Stimulated activated CD8-positive, alpha-beta memory T cell treated with anti-CD3 and anti-CD28 coated beads, Interleukin-4, amount 100 ng/mL, for 1 hour (primary cell): ENCODE measurements at places on chromosomes 2 and 18.

GRCh38 chr2:160338901-160339685, 139.0 kb upstream of the ITGB6 start:
- DNase-seq: no peak

DNA sequence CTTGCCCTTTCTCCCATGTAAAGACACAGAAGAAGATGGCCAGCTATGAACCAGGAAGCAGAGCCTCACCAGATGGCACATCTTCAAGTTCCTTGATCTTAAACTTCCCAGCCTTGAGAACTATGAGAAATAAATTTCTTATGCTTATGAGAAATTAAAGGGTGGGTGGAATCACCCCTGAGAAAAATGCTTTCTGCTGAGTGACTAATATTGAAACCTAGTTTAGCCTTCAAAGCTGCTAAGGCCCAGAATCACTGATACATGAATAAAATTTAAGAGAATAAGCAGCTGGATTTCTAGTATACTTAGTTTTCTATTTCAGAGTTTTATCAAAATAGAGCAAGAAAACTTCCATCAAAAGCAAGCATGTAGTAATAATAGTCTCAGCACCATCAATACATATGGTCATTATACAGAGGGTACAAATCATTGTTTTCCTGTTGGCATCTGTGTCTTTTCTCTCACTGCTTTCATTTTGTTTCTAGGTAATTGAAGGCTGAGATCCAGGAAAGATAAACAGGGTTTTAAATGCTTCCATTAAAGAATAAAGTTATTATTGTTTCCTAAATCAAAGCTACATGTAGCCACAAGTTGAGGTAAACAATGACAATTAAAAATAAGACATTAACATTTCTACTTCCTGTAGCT, 53.3 kb upstream of the COL5A2 start:
- no peak for DNase-seq

DNA sequence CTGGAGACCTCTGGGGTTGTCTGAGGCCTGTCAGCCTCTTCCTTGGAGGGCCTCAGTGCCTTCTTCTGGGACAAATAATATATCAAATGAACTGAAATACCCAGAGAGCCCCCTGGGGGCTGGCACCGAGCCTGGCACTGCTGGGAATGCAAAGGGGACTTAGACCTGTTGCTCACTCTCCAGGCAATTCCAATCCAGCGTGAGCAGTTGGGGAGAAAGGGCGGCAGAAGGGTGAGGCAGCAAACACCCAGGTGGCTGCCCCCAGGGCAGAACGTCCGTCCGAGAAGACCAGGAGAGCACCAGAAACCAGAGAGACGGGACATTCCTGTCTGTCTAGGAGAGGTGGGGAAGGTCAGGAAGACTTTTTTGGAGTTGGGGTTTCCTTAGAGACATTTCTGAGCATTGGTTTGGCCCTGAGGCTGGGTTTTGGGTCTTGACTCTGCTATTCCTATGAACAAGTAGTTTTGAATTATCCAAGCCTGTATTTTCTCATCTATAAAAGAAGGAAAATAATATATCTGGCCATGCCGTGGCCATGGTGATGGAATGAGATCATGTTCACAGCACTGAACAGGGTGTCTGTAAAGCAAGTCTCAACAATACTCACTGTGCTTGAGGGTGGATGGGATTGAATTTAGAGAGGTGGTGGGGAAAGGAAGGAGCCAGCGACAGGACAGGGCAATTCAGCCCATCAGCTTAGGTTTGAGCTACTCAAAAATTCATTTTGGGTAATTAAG, 44.3 kb upstream of the ZBTB7C start:
- DNase-seq: no peak

DNA sequence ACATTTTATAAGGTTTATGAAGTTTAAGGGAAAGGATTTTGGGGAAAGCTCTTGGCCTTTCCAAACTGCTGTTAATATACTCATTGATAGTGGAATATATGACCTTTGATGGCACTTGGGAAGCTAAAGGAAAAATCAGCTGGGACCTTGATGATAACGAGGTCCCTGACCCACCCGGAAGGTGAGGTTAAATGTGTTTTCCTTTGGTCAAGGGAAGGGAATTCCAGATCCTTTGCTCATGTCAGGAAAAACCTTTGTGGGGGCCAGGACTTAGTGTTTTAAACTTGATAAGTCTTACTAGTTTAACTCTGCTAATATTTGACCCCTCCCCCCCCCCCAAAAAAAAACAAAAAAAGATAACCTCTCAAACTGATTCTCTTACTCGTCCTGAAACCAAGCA, 50.7 kb downstream of the CRIM1 start:
- no peak for DNase-seq

DNA sequence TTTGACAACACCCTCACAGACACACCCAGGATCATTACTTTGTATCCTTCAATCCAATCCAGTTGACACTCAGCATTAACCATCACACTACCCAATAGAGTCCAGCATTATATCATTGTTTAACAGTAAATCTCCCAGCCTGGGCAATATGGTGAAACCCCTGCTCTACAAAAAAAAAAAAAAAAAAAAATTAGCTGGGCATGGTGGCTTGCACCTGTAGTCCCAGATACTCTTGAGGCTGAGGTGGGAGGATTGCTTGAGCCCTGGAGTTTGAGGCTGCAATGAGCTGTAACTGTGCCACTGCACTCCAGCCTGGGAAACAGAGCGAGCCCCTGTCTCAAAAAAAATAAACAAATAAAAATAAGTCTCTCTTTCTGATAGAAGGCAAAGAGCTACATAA, 304.0 kb downstream of the STK39 start:
- no peak for DNase-seq

DNA sequence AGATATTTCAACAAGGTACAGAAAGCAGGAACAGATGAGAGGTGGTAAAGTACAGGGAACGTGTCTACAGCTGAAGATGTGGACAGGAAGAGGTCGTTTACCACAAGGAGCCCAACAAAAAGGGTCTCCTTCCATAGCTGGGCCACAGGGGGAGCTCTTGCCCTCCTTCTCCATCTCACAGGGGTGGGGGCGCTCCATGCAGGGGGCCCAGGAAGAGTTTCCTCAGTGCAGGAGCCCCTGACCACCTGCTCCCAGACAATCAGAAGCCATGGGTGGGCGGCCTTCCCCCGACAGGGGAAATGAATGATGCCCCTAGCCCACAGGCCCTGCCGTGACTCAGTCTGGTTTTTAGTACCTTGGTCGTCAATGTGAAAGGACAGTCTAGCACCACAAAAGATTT, 163.6 kb upstream of the ZNF516 start:
- no peak for DNase-seq

DNA sequence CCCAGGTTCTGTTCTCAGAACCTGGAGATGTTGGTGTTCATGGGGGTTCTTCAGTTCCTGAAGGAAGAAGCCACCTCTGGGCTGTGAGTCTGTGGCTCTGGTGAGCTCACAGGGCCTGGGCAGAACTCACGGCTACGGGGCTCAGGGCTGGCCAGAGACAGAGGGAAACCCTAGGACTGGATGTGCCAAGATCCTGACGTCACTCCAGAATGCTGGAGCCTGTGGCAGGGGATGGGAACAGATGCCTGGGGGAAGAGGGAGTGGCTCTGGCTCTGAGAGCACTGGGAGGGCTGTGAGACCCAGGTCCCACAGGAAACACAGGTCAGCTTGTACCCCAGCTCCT, at the start of gene OTOF:
Gene OTOF, minus strand, starts transcription at position 214 of the 343 bp plus-strand sequence.
- DNase-seq: no peak

GRCh38 chr2:218856896-218857243, 2.7 kb upstream of the WNT6 start:
- no peak for DNase-seq

DNA sequence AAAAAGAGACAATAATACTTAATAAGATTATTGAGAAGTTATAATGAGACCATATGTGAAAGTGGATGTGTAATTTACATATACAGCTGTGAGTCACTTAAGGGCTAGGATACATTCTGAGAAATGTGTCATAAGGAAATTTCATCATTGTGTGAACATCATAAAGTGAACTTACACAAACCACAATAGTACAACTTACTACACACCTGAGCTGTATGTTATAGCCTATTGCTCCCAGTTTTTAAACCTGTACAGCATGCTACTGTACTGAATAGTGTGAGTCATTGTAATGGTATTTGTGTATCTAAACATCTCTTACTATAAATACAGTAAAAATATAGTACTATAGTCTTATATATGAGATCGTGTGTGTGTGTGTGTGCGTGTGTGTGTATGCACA, 1420.3 kb upstream of the PIK3C3 start:
- DNase-seq: no peak

GRCh38 chr2:188678882-188679281, 295.3 kb upstream of the COL3A1 start:
- DNase-seq: no peak

- DNase-seq: no peak
These were observed 44.3 kb downstream of the ZC3H15 start for GRCh38 chr2:186530314-186530713.

DNA sequence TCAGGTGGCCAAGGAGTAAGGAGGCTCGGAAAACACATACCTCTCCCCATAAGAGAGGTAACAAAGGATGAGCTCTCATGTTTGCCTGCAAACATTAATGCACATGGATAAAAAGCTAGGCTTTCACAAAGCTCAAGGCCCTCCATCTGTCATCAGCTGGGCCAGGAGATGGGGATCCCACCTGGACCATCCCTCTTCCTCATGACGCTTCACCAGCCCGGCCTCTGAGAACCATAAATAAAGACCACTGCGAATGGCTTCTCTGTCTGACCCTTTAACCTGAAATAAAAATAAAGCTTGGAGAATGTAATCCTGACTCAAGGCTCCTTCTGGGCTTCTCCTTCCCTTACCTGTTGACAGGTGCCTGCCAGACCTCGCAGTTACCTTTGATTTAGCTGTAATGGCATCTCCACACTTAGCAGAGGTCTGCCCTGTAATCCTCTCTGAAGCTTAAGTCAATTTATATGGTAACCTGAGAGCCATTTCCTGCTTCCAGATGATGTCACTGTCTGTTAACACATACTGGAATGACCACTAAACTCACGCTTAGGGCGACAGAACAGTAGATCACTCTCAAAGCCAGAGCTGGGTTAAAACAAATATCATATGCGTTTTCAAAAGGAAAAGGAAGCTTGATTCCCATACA, 29.3 kb upstream of the FOXI3 start:
- DNase-seq: no peak

DNA sequence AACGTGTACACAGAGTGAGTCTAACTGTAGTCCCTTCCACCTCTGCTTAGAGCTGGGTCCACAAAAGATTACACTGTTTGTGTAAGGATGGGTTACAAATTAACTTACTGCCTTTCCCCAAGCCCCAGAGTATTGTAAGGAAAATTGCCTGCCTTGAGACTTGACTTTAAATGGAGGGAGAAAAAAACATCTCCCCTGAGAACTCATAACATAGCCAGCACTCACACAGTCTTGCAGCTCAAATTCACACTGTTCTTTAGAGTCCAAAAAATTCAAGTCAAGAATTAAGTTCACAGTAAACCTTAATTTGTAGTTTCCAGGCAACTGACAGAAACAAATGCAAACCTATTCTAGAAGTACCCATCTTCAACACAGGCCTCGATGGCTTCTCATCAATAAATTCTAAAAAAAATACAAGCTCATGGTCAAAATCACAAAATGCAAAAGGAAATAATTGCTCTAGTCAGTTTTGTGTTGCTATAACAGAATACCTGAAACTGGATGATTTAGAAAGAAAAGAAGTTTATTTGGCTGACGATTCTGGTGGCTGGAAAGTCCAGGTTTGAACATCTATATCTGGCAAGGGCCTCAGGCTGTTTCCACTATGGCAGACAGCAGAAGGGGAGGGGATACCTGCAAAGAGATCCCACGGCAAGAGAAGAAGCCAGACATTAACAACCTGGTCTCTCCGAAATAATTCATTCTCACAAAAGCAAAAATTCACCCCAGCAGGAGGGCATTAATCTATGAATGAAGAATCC, 34.6 kb upstream of the TMEM17 start:
- no peak for DNase-seq

DNA sequence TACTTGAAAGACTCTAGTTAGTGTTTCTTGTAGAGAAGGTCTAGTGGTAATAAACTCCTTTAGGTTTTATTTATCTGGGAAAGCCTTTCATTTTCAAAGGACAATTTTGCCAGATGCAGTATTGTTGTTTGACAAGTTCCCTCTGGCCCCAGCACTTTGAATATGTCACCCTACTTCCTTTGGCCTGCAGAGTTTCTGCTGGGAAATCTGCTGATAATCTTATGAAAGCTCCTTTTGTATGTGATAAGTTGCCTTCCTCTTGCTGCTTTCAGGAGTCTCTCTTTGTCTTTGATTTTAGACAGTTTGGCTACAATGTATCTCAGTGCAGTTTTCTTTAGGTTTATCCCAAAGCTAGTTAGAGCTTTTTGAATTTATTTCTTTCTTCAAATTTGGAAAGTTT, 106.2 kb upstream of the L3MBTL4 start:
- no peak for DNase-seq

- no peak for DNase-seq
These were observed 72.4 kb downstream of the TLK1 start for GRCh38 chr2:171088057-171088834.

GRCh38 chr2:107461301-107461700, 365.4 kb upstream of the RGPD4 start:
- DNase-seq: no peak

DNA sequence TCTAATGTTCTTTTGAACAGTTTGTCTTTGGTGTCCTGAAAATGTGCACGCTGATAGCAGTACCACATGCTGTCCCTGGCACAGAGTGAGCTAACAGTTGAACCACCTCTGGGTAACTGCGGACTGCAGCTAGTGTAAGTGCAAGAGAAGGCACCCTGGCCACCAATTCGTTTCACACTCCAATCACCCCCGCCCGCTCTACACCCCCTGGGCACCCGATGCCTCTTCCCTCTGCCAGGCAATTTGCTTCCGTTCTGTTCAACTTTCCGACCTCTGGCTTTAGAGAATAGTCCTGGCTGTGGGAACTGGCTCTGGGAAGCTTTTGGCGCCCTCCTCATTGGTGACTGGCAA, 1.4 kb downstream of the DOCK10 start:
- no peak for DNase-seq

DNA sequence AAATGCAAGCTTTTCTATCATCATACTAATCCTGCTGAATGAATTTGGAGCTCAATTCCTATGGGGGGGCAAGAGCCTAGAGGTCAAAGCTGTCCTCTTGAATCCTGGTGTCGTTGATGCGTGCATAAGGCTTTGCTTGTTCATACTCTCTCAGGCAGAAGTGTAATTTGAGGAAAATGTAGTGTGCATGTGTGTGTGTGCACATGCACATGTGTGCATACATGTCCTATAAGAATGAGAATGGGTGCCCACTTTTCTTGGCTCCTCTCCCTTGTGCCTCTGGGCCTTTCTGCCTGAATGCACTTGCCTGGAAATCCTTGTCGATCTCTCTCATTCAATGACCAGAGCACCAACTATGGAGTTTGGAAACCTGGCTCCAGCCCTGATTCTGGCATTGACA, 28.5 kb upstream of the C18orf32 start:
- DNase-seq: no peak

DNA sequence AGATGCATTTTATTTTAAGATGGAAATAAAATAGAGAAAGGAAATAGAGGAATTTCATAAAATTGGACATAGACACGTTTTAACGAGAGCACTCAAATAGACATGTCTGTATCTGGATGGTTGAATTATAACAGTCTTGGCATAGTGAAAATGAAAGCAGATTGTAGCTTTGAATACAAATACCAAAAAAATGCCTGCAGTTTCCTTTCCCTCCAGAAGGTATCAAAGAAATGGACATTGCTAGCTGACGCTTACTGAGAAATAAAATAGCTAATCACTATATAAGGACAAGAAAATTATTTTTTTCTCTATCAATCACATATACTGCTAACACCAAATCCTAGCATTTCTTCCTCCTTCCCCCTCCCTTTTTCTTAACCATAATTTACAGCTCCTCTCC, 11.4 kb upstream of the MAPRE2 start:
- no peak for DNase-seq
